Natural killer cell treated with Interleukin-12 subunit alpha and Interleukin-12 subunit beta and Interleukin-15 and Interleukin-18, amount 100 ng/mL, for 72 hours (primary cell): ENCODE measurements at places on chromosomes 16 and 17. TPM values are rescaled to one million over a fixed set of nuclear protein-coding genes. Genes with fewer than 3 reads are reported as not detected.

DNA sequence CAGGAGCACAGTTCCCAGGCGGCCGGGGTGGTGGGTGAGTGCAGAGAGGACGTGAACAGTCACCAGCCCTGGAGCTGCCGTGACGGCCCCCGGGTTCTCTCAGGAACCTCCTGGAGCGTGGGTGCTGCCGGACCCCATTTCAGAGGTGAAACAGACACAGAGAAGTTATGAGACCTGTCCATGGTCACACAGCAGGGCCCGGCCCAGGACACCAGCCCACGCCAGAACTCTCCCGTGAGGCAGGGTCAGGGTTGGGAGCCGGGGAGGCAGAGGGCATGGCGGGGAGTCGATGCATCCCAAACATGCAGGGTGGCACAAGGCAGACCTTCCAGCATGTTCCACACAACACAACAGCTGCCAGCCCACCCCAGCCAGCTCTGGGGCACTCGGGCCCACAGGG is 3.8 kb upstream of the PVALEF start:
- no peak for DNase-seq

GRCh38 chr17:39738983-39739884 is 1.5 kb downstream of the GRB7 start:
- no peak for DNase-seq

Gene RHOT1
- total RNA-seq, result 27.1 TPM

- no peak for DNase-seq
Observed at GRCh38 chr16:87176735-87177134, 140.5 kb downstream of the C16orf95 start.

DNA sequence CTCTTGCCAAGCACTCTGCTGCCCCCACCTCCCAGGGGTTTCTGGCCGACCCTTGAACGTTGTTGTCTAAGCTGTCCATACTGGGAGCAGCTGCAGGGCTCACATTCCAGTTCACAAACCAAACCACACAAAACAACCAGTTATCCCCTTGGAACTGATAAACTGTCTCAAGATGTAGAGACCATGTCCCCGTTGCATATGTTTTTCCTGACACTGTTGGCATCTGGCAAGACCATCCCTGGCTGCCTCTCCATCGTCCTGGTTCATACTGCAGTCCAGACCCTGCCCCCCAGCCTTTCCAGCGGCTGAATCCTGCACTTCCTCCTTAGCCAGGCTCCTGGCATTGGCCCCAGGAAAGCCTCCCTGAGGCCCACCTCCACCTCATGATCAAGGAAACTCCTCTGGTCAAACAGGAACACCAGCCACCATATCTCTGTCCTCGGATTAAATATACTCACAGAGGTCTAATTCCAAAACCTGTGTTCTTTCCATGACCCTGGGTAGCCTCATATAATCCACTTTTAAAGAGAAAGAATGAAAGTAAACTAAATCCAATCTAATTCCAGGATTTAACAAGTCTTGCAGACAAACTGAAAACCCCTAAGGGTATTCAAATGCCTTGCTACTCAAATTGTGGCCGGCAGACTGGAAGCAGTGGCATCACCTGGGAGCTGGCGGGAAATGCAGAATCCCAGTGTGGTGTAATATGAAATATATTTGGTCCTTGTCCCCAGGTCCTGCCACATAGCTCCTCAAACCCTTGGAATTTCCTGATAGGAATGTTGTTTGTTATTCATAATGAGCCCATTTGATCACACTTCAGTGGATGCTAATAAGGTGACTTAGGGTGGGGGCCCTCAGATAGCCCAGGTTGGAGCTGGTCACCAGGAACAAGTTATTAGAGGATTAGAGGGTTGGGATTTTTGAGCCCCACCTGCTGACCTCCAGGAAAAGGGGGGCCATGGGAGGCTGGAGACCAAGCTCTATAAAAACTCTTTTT is 14.2 kb downstream of the GAS7 start:
- DNase-seq, result no peak

Gene NOTUM
- 0.17 TPM for total RNA-seq

GRCh38 chr16:81578636-81579413 is 134.2 kb downstream of the CMIP start:
- DNase-seq, result no peak

- DNase-seq, result no peak
Observed at GRCh38 chr16:66255647-66256046, 110.8 kb upstream of the CDH5 start.

GRCh38 chr17:62866471-62866870 is 58.4 kb upstream of the MARCHF10 start:
- DNase-seq, result no peak
